ENCODE measurements at places on chromosomes 3 and 15.

DNA sequence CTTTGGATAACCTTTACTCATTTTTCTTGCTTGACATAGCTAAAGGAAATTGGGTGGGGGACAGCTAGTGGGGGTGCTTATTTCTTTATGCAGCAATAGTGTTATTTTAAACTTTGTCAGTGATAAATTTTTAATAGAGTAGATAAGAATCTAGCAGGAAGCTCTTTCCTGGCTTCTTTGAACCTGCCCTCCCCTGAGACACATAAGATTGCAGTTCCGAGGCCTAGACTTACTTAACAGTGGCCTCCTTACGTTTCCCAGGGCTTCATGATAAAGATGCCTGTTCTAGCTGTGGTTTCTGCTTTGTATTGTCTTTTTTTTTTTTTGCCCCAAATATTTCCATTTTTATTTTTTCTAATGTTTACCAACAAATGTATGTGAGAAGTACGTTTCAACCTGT, 170.1 kb downstream of the VPS8 start:
- DNase-seq: no peak

GRCh38 chr15:60618206-60618605, 139.3 kb upstream of the ICE2 start:
- no peak for DNase-seq

DNA sequence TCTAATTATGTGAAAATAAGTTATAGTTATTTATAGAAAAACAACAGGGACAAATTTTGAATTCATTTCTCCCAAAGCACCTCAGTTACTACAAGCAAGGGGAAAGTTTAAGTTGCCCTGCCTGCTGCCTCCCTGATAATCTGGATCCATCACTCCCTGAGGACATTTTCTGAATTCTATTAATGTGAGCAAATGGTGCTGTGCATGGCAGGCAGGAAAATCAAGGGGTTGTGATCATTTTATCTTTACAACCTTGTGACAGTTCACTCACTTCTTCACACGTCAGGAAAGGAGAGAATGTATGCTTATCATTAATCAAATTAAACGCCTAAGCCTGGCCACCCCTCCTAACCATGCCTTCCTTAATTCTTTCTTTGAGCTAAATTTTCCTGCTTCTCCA, 39.3 kb downstream of the ITGB5 start:
- no peak for DNase-seq

DNA sequence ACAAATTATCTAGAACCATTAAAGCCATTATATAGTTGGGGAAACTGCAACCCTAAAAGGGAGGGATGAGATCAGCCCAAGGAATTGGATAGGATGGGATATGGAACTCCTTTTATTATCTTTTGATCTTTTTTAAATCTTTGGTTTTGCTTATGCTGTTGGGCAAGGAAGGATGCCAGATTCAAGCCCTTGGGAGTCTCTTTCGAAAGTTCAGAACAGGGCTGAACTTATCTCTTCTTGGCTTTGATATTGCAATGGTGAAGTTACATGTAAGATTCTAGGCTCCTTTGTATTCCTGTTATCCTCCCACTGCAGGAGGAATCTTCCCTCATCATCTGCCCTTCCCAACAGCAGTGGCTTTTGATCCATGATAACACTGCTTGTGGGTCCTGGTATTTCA, 10.0 kb upstream of the SLC22A13 start:
- DNase-seq: no peak

DNA sequence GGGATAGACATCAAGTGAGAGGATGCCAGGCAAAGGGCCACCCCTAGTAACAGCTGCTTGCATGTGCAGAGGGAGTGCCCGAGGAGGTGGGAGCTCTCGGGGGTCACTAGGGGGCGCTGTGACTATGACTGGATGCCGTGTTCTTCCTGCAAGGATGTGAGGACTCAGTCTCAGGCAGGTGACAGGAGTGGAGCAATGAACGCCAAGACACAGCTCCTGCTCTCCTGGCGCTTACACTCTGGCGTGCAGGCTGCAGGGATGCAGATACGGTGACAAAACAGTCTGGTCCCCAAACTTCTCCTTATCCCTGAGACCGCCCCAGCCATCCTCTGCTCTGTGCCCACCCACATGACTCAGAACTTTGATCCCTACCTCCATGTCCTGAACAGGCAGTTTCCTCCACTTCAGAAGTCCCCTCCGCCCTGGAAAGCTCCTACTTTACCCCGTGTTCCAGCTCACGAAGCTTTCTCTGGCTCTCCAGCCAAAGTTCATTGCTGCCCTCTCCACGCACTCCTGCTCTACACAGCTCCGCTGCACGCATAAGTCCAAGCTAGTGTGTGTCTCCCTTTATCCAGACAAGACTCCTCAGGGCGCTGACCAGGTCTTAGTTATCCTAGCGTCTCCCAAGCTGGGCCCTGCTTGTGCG, 14.7 kb downstream of the RHOV start:
- no peak for DNase-seq

DNA sequence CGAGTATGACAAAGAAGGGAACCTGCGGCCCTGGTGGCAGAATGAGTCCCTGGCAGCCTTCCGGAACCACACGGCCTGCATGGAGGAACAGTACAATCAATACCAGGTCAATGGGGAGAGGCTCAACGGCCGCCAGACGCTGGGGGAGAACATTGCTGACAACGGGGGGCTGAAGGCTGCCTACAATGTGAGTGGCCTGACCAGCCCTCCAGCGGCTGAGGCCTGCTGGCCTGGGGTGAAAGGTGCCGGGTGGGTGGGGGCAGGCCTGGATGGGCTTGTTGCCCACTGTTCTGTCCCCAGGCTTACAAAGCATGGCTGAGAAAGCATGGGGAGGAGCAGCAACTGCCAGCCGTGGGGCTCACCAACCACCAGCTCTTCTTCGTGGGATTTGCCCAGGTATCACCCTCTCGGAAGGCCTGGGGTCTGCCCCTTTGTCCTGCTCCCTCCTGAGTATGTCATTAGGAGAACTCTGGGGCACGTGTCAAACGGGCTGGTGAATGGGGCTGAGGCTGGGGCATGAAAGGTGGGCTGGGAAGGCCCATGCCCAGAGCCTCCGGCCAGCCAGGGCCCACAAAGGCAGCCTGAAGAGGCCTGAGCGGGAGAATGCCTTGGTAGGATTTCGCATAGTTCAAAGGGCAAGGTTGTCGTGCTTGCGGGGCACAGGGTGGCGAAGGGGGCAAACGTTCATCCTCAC, 7.8 kb upstream of the PSMD2 start:
- DNase-seq: no peak

DNA sequence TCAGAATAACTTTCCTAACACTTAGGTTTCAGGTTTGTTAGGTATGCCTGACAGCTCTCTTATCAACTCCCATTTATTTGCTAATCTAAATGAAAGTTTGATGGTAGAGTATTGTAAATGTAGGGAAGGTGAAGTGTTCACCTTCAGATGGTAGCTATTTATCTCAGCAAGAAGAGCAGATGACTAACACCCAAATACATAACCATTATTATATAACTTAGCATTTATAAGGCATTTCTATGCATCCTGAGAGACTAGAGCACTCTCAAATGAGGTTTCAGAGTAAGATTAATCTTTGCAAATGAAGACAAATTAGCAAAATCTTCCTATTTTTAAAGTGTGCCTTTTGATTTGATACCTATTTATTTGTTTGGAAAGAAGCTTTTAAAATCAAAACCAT, 143.8 kb downstream of the IGF1R start:
- DNase-seq: no peak

- DNase-seq: no peak
Observed at GRCh38 chr3:37301980-37302708, 127.8 kb upstream of the LRRFIP2 start.
